ENCODE measurements at places on chromosomes 7 and 10.

- DNase-seq, result no peak
Measured at GRCh38 chr10:109851616-109852474, 71.5 kb downstream of the XPNPEP1 start.

GRCh38 chr10:15106352-15107013, 9.3 kb downstream of the RPP38 start:
- DNase-seq, result no peak

- DNase-seq, result no peak
Measured at GRCh38 chr7:42143711-42144600, 93.1 kb downstream of the GLI3 start.

DNA sequence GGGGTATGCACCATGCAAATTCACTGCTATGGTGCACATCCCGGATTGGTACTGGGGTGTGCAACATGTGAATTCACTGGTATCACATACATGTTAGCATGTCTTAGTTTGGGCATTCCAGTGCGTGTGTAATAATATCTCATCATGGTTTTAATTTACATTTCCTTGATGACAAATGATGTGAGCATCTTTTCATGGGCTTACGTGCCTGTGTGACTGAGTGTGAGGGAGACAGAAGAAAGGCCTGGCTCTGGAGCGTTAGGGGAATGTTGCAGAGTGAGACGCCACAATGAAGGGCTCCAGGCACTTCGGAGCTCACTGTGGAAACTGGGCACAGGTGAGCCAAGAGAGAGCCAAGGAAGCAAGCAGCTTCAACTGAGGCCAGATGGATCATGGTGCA, 162.6 kb downstream of the UBE2H start:
- no peak for DNase-seq

GRCh38 chr10:47095211-47095610, 184.0 kb downstream of the PTPN20 start:
- no peak for DNase-seq

DNA sequence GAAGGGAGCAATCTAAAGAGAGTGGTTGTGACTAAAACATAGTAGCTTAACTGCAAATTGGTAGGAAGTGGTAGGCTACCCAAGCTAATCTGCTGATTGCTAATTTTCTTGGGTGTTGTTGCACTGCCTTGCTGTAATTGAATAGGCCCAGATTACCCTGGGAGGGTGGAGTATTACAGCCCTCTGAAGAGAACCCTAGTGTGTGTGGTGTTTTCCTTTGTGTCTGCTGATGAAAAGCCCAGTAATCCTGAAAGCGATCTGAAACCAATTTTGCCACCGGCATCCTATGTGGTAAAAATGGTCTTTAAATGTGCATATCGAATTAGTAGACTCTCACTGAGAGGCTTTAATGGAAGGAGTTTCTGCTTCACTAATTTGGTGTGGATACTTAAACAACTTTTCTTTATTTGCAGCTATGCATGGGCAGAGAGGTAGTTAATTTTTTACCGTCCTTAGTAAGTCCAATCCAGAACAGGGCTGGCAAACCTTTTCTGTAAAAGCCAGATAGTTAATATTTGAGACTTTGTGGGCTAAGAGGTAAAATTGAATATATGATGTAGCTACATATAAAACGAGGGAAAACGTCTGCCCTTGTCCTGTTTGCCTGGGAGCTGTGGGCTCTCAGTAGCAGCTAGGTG, 92.5 kb downstream of the CSTF2T start:
- DNase-seq, result no peak

DNA sequence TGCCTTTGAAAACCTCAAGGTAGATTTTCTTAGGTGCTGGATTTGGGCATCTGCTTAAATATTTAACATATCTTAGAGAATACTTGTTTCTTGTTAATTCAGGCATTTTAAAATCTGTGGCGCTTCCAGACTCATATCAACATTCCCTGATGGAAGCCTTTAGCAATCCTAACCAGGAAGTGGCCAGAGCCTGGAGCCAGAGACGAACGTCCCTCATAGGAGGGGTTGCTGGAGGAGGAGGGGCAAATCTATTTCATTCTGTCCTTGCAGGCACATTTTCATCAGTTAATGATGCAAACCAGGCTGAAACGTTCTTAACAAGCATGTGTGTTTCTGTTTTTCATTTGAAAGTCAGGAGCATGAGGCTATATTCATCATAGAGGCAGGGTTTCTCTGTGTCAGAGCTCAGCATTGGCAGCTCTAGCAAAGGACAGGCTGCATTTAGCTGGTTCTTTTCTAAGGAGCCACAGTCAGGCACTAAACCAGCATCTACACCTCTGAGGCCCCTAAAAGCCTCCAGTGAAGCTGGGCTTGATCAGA, 17.8 kb upstream of the IFIT2 start:
- DNase-seq, result no peak

GRCh38 chr10:132058111-132058745, 7.5 kb upstream of the JAKMIP3 start:
- no peak for DNase-seq

All from AG04450 (cell line).